ENCODE measurements at places on chromosomes 13 and 19. TPM values are rescaled to one million over a fixed set of nuclear protein-coding genes. Genes with fewer than 3 reads are reported as not detected.

GRCh38 chr13:74169676-74170075 is 35.5 kb upstream of the KLF12 start:
- H3K4me1 ChIP-seq, result no peaks in the 10 kb centered on the region
- H3K4me3 ChIP-seq, result no peak overlapping the region
- H3K36me3 ChIP-seq, result no peaks in the 10 kb centered on the region

DNA sequence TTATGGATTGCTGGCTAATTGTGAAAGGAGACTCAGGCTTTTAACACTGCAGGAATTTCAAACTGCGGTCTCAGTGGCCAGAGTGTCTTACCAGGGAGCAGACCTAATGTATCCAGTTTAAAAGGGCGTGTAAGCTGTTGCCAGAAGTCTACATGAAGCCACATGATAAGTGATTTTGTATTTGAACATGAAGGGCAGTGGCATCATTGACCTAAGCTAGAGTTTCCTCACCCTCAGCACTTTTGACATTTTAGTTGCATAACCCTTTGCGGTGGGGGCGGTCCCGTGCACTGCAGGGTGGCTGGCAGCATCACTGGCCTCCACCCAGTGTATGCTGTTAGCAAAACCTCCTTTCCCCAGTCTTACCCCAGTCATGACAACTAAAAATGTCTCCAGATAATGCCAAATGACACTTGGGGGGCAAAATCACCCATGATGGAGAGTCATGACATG is 23.7 kb upstream of the GPR18 start:
- DNase-seq, result peak; percentile 46
- H3K4me3 ChIP-seq, result peak overlapping the region; percentile 75
- peaks cover 95% of the 10 kb centered on the region for H3K4me1 ChIP-seq
- H3K27ac ChIP-seq, result peak overlapping the region; percentile 95

DNA sequence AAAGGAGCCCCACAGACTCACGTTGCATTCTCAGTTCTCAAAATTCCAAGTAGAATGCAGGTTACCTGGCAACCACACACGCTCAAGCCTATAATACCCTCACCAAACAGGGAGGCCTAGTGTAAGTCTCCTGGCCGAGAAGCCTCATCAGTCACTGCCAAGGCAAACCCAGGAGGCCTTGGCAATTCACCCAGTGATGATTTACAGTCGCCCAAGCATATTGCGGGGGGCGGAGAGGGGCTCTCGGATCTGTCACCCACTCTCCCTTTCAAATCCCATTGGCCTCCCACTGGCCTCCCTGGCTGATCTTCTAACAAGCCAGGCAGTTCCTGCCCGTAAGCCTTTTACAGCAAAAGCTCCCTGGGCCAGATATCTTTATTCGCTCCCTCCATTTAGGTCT is 1.1 kb downstream of the AKAP8L start:
- H3K27me3 ChIP-seq, result no peaks in the 10 kb centered on the region
- H3K4me3 ChIP-seq, result peak overlapping the region; percentile 99
- H3K27ac ChIP-seq, result peak overlapping the region; percentile 99
- peaks cover 41% of the 10 kb centered on the region for H3K36me3 ChIP-seq
- peaks cover 53% of the 10 kb centered on the region for H3K4me1 ChIP-seq
- no peak for DNase-seq

MIA gene
- total RNA-seq, result 1.1 TPM

DNA sequence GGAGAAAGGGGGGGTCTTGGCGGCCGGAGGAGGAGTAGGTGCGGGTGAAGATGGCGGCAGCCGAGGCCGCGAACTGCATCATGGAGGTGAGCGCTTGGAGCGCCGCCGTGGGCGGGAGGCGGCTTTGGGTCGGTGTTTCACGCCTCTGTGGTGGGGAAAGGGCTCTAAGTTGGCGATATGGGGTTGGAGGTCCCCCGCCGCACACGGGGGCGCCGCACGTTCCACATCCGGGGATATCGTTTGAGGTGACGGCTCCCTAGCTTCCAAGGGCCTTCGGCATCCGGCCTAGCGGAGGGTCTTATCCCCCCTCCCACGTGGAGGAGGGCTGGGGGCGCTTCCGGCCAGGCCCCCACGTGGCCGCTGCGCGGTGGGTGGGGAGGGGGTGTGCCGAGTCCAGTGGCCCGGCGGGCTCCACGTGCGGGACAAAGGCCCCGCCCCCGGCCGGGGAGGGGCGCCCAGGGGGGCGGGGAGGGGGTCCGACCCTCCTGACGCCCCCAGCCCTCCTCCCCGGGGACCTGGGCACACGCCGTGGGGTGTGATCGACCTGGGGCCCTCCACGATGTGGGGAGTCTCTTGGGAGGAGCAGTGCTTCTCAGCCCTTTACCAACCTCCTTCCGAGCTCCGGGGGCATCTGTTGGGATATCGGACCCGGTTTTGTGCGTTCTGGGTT is at the start of gene PRMT1:
PRMT1 (plus strand) TSS at position 41 of the 670 bp plus-strand sequence; CDS start at position 51, 10 bp downstream.
- DNase-seq, result peak; percentile 71
- peaks cover 64% of the 10 kb centered on the region for H3K4me1 ChIP-seq
- H3K4me3 ChIP-seq, result peak within 1 kb of the TSS; percentile 99
- peaks cover 29% of the 10 kb centered on the region for H3K36me3 ChIP-seq

METTL21C gene
- total RNA-seq, result not detected

Data from activated B cell treated with CpG ODN at 0.5 μM for 24 hours (primary cell).